ENCODE measurements at places on chromosomes 1 and 21.

DNA sequence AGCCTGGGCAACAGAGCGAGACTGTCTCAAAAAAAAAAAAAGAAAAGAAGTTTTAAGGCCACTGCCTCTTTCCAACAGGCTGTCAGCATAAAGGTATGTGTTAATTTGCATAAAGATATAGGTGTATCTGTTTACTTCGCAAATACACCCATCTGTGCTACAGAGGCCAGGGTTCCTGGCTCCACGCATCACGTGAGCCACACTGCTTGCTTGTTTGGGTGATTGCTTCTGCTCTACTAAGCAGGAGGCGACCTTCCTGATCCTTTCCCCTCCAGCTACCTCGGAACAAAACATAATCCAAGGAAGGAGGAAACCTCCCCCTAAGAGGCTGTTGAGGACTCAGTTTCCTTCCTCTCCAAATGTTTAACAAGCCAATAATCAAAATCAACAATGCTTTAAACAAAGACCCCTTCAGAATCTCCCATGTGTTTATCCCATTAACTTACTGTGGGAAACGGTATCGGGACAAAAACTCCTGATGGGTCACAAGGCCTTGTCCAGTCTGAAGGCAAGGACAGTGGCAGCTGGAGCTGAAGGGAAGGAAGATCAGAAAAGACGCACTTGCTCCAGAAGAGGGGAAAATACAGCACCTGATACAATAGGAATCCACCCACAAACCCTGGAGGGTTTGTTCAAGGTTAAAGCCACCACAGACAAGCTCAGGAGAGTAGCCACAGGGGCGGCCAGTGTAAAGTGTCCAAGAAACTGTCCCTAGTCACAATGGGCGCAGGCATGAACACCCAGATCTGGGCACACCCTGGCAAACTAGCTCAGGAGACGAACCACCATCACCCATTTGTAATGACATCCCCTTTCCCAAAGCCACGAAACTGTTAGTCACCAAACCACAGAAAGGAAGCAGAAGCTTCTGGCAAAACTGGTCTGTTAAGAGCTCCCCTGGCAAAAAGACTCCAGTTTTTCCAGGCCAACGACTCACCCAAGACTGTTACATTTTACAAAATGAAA is 17.2 kb downstream of the CTNNBIP1 start:
- no peak for DNase-seq
- H3K4me3 ChIP-seq, result no peak overlapping the region
- H3K4me1 ChIP-seq, result no peaks in the 10 kb centered on the region
- H3K27ac ChIP-seq, result no peak overlapping the region
- peaks cover 3% of the 10 kb centered on the region for H3K36me3 ChIP-seq

GRCh38 chr1:160811147-160811546 is 15.2 kb downstream of the LY9 start:
- DNase-seq, result no peak
- H3K4me1 ChIP-seq, result no peaks in the 10 kb centered on the region
- H3K27me3 ChIP-seq, result peaks cover 2% of the 10 kb centered on the region
- H3K36me3 ChIP-seq, result no peaks in the 10 kb centered on the region

DNA sequence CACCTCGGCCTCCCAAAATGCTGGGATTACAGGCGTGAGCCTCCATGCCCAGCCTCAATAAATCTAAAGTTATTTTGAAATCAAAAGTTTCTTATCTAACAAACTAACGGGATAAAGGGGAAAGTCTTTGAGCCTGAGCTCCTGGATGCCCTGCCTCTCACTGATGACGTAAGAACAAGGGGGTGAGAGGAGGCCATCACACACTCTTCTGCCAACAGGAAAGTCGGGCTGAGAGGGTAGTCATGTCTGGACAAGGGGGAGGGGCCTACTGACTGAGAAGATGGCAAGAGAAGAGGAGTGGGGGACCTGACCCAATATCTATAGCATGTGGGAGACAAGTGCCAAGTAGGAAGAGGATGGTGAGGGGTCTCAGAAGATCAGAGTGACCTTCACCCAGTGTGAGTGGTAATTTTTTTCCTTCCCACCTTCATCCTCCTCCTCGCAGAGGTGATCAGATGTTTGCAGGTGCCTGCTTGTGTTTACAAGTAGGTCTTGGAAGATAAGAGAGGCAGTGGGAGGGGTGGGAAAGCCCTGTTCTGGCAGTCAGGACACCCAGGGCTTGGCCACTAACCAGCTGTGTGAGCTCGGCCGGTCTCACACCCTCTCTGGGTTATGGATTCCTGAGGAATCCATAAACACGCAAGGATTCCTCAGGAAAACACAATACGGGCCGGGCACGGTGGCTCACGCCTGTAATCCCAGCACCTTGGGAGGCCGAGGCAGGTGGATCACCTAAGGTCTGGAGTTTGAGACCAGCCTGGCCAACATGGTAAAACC is 9.6 kb downstream of the UQCRHL start:
- peaks cover 61% of the 10 kb centered on the region for H3K4me1 ChIP-seq
- no peak for DNase-seq
- no peak overlapping the region for H3K4me3 ChIP-seq
- no peaks in the 10 kb centered on the region for H3K36me3 ChIP-seq

DNA sequence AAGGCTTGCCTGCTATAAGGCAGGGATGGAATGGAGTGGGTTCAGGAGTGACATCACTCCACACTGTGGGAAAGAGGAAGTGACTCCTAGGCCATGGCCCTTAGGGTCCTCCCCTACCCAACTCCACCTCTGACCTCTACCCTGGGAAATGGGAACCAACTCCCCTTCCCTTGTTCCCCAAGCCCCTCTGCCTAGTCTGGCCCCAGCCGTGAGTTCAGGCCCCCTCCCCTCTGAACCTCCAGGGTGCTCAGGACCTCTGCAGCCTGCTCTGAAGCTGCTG is 3.8 kb upstream of the GUCA2A start:
- H3K4me3 ChIP-seq, result no peak overlapping the region
- no peak overlapping the region for H3K27ac ChIP-seq
- no peaks in the 10 kb centered on the region for H3K36me3 ChIP-seq
- peaks cover 55% of the 10 kb centered on the region for H3K4me1 ChIP-seq
- H3K27me3 ChIP-seq, result no peaks in the 10 kb centered on the region
- DNase-seq, result no peak

GRCh38 chr1:115873184-115873583 is 32.3 kb upstream of the NHLH2 start:
- H3K36me3 ChIP-seq, result no peaks in the 10 kb centered on the region
- DNase-seq, result no peak
- H3K4me3 ChIP-seq, result no peak overlapping the region
- H3K27ac ChIP-seq, result no peak overlapping the region

DNA sequence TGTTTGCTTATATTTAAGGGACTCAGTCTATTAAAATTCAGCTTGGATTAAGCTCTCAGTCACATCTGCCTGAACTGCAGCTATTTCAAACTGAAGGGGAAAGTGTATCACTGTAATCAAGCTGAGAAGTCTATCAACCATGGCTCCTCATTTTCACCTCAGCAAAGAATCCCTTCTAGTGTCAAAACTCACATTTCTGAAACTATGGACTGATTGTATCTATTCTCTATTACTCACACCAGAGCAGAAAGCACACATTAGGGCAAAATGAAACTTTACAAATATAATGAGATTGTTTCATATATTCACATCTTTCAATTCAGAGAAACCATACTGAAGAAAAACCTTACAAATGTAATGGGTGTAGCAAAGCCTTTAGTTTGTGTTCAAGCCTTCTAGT is 14.6 kb upstream of the C1orf146 start:
- no peak overlapping the region for H3K4me3 ChIP-seq
- no peaks in the 10 kb centered on the region for H3K36me3 ChIP-seq
- no peaks in the 10 kb centered on the region for H3K27me3 ChIP-seq
- H3K4me1 ChIP-seq, result no peaks in the 10 kb centered on the region
- DNase-seq, result no peak

GRCh38 chr1:104056786-104057185 is 307.1 kb downstream of the AMY1C start:
- H3K27me3 ChIP-seq, result no peaks in the 10 kb centered on the region
- DNase-seq, result no peak
- no peak overlapping the region for H3K27ac ChIP-seq
- H3K36me3 ChIP-seq, result no peaks in the 10 kb centered on the region

DNA sequence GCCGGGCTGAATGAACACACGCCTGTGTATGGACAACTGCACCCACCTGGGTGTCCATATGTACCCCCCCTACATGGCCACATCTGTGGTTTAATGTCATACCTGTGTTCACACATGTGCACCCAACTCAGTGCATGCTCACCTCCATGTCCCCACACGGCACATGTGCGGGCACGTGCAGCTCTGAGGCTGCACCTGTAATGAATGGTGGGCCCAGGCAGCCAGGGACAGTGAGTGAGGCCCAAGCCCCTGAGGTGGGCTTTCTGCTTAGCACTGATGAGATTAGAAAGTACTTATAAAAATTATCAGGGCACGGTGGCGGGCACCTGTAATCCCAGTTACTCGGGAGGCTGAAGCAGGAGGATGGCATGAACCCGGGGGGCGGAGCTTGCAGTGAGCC is 42.5 kb upstream of the CSF3R start:
- H3K4me1 ChIP-seq, result no peaks in the 10 kb centered on the region
- no peak overlapping the region for H3K4me3 ChIP-seq
- H3K27ac ChIP-seq, result no peak overlapping the region
- no peaks in the 10 kb centered on the region for H3K36me3 ChIP-seq
- DNase-seq, result no peak
- no peaks in the 10 kb centered on the region for H3K27me3 ChIP-seq
